ENCODE measurements at places on chromosomes 2 and 18. TPM values are rescaled to one million over a fixed set of nuclear protein-coding genes. Genes with fewer than 3 reads are reported as not detected.

ANKRD29 gene
- total RNA-seq: 1.1 TPM

RSAD2 gene
- total RNA-seq: 0.95 TPM

C1GALT1C1L gene
- not detected for total RNA-seq

PAX3 gene
- not detected for total RNA-seq

GRCh38 chr18:74996055-74996454 is 212.9 kb downstream of the PTGR3 start:
- DNase-seq: no peak

- DNase-seq: no peak
Measured at GRCh38 chr2:209671020-209671680, 100.5 kb upstream of the UNC80 start.

GRCh38 chr2:172425336-172425735 is 2.0 kb upstream of the ITGA6 start:
- DNase-seq: no peak

GRCh38 chr2:173001664-173002604 is 73.7 kb upstream of the MAP3K20 start:
- DNase-seq: no peak

DNA sequence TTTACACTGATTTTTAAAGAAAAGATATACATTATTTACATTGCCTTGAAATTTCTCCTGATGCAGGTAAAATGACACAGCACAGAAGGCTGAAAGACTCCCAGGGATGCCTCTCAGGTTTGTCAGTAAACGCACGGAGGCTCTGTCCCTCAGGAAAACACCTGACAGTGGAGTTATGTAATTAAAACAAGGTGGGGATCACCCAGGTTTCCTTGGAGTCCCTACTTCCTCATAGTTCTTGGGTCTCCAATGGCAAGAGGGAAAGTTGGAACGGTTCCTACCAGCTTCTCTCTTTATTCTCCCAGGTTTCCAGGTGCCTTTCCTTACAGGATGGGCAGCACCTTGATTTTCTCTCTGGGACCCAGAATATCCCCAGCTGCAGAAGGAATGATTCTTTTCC is 654.8 kb downstream of the SLC4A3 start:
- DNase-seq: no peak

DNA sequence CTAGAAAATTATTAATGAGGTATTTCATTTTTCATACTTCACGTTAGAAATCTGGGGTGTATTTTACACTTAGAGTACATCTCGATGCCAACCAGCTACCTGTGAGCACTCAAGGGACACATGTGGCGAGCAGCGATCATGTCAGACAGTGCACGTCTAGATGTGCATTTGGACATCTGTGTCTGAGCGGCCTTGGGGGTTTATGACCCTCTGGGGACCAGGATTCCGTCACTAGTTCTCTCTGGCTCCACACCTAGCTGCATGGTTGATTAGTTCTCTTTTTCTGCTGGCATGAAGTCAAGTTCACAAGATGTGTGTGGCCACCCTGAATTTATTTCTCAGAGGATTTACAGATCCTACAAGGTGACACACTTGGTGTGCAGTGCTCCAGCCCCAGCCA is 192.2 kb downstream of the TSN start:
- no peak for DNase-seq

DNA sequence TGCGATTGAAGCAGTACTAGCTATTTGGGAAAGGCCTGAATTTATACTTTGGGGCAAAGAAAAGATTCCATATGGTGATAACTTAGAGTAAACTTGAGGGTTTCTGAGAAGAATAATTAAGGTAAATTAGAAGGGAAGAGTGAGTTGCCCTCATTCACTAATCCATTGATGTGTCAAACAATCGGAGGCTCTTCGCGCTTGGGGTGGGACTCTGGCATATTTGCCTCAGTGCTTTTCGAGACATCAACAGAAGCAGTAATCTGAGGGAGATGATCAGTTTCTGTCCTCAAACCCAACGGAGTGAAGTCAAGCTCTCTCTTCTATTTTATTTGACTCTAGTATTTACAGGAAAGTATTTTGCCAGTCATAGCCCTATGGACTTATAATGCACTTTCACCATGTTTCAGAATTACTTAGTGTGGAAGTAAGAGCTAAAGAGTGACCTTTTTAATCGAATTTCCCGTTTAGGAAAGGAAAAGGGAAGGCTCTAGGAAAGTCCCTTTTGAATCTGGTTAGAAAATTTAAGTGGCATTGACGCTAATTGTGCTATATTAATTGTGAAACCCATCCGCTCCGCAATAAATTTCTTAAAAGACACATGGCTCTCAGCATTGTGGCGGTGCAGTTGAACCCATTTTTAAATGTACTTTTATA is 1.3 kb downstream of the RAB10 start:
- no peak for DNase-seq

GRCh38 chr18:78321402-78321801 is 658.2 kb upstream of the SALL3 start:
- no peak for DNase-seq

GRCh38 chr2:222479859-222480258 is 55.5 kb downstream of the SGPP2 start:
- DNase-seq: no peak

DNA sequence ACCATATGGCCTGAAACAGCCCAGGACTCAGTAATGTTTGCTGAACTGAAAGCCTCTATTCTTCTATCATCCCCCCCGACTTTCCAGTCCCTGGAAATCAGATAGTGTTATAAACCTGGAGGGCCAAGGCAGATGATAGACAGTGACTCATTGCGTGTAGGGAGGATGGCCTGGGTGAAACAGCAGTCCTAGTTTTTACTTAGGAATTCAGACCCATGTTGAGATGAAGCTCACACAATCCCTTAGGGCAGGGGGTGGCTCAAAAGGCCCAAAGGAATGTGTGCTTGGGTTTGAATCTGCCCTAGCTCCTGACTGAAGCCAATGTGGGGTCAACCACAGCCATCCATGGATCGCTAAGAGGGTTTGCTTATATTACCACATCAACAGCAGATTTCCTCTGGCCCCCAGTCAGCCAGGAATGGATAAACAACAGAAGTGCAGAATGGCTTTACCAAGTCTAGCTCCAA is 43.9 kb upstream of the STPG4 start:
- no peak for DNase-seq

GRCh38 chr2:182117196-182117595 is 131.5 kb downstream of the PPP1R1C start:
- DNase-seq: no peak

Data from right lobe of liver (tissue), 6 donors.